ENCODE measurements at places on chromosomes 11 and 22.

GRCh38 chr11:800473-800872 lies 2.4 kb upstream of the SLC25A22 start:
- DNase-seq = no peak

DNA sequence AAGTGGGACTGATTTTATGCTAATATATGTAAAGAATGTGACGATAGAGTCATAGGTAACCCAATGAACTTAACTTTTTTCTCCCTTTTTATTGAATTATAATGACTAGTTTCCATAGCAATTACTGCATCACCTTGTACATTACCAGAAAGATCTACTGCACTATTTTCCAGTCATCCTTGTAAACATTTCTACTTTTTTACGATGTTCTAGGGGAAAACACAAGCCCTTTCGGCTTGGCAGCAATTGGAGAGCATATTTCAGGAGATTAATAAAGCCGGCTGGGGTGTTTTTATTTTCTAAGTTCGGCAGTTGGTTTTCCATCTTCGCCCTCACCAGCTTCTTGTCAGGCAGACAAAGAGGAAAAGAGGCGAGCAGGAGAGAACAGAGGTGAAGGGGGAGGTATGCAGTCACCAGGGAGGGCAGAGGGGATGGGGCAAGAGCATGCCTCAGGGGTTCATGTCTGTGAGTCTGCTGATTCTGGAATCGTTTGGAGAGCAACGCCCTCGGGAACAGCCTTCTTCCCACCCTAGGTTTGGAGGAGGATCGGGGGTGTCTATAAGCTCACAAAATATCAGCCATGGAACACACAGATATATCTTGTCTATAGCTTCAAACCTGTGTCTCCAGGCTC lies 476.4 kb downstream of the MIAT start:
- no peak for DNase-seq

DNA sequence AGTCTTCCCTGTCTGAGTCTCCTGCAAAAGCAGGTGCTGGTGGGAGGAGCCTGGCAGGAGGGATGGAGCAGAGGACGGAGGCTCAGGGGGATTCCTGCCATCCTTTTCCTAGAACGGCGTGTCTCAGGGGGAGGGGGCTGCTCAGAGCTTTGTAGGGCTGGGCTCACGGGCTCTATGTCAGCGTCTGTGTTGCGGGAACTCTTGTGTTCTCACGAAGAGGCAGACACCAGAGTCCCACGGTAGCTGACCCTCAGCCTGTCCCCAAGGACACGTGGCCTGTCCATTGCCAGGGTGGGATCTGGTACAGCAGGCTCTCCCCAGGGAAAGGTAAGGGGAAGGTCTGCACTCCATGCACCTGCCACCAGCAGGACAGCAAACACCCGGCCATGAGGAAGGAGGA lies 1505.2 kb downstream of the TBC1D22A start:
- DNase-seq = no peak

GRCh38 chr11:117020869-117021564 lies 77.2 kb downstream of the SIK3 start:
- DNase-seq = no peak

DNA sequence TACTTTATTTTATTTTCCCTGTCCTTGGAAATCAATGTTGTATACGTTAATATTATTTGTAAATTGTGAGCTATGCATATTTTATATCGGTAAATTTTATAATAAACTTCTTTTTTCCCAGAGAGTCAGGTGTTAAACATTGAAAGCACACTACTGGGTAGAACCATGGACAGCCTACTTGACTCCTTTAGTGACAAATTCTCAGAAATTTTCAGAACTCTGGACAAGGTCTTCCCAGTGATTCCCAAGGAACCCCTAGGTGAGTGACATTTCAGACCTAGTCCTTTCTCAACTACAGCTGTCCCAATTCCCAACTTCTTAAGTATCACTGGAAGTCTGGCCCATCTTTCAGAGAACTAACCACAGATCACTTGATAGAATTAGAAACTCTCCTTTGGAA lies 107.2 kb downstream of the RCN1 start:
- no peak for DNase-seq

DNA sequence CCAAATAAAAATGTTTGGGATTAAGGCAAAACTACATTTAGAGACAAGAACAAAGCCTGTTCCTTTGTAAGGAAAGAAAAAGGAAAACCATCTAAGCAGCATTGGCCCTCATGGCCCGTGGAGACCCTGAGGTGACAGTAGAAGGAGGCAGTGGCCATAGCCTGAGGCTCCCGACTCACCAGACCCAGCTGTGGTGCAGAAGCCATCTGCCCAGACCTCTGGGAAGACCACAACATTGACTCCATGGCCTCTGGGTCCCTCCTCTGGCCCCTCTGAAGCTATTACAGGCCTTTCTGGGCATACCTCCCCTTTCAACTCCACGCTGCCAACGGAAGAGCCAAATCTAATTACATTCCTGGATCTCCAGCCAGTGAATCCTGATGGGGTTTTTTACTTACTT lies 6.4 kb downstream of the PRAME start:
- no peak for DNase-seq

- no peak for DNase-seq
These were observed 587.7 kb downstream of the OPCML start for GRCh38 chr11:132944569-132944944.

- peak; percentile 98 for DNase-seq
These were observed at the start of gene TRIOBP for GRCh38 chr22:37696657-37697537. Gene TRIOBP, plus strand, starts transcription at chr22:37697048. Its CDS starts 4,318 bp downstream, at chr22:37701366.

DNA sequence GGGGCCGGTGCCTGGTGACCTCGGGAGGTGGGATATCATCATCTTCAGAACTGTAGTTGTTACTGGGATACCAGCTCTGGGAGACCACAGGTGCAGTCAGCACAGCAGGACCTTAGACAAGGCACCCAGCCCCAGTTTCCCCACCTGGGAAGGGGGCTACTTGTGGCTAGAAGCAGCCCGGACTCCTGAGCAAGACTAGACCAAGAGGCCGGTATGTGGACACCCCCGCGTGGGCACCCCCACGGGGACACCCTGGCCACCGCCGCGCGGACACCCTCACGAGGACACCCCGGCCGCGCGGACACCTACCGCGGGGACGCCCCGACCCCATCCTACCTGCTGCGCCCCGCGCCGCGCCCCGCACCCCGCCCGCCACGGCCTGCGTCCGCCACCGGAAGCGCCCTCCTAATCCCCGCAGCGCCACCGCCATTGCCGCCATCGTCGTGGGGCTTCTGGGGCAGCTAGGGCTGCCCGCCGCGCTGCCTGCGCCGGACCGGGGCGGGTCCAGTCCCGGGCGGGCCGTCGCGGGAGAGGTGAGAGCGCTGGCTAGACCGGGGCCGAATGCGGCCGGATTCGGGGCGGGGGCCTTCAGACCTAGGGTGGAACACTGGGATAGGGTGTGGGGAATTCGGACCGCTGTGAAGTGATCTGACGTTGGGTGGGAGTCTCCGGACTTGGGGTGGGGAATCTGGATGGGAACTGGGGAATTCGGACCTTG lies at the start of the genes COMT and TXNRD2:
Gene COMT, plus strand, starts transcription at position 408 of the 718 bp plus-strand sequence. CDS start 20,755 bp downstream, outside the sequence.
Gene TXNRD2, minus strand, starts transcription at position 454 of the 718 bp plus-strand sequence. Its CDS starts 15 bp downstream, at position 439.
- peak; percentile 78 for DNase-seq

DNA sequence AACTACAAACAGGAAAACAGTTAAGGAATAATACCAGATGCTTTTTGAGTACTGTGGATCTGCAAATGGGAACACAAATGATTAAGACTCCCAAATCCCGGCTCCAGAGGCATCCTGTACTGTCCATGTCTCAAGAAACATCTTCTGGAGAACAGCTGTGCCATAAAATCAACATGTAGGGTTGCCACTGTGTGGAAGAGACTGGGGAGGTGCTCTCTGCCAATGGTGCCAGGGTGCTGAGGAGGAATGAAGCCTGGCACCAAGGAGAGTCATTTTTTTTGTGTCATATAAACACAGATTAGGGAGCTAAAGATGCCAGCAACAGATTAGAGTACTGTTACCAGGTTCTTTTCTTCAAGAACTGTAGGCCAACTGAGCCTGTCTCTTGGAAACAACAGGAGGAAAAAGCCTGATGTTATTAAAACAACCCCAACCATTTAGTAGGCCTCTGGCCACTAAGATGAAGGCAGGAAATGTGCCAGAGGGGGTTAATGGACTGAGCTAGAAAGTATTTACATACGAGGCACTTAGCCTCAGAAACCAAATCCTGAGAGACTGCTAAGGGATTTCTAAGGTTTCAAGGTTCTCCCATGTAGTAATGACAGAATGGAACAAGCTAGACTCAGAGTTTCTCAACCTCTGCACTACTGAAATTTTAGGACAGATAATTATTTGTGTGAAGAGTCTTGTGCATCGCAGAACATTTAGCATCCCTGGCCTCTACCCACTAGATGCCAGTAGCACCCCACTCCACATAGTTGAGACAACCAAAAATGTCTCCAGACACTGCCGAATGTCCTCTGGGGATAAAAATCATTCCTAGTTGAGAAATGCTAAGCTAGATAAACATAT lies 54.6 kb upstream of the CHRM4 start:
- DNase-seq = peak; percentile 67

DNA sequence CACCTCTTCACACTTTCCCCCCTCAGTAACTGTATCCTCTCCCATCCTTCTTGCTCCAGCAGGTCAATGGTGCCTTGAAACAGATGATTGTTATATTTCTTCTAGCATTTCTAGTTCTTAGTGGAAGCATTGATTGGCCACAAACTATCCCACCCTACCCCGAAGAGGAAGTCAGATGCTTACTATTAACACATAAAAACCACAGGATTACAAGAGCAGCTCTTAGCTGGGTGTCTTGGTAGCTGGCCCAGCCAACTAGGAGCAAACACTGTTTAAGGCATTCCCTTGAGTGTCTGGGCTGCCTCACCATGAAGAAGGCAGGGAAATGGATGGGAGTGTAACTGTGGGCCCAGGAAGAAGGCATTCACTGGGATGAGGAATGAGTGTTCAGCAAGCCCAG lies 176.6 kb downstream of the GRIK4 start:
- no peak for DNase-seq

- no peak for DNase-seq
These were observed 6.5 kb downstream of the MRPL16 start for GRCh38 chr11:59804061-59804460.

- no peak for DNase-seq
These were observed 6.1 kb downstream of the DCUN1D5 start for GRCh38 chr11:103085758-103086365.

- no peak for DNase-seq
These were observed 2.2 kb downstream of the OR51E2 start for GRCh38 chr11:4695442-4695841.

DNA sequence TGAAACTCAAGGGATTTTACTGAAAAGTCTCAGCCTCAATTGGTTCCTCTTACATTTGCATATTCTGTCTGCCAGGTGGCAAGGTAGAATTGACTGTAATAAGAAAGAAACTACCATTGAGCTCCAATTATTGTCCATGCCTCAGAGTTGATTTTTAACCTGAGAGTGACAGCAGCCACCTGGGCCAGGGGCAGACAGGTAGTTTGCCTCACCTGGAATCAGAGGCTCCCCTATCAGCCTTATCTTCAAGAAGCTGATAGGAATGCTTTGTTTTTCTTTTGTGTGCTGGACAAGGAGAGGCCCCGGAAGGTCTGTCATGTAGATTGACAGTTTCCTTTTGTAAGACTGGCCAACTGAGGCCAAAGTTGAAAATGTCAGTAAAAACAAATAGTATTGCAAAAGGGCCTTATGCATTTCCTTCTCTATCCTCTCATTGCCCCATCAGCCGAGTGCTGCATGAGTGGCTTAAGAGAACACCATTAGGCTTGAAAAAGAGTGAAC lies 34.1 kb downstream of the CD44 start:
- DNase-seq = no peak

DNA sequence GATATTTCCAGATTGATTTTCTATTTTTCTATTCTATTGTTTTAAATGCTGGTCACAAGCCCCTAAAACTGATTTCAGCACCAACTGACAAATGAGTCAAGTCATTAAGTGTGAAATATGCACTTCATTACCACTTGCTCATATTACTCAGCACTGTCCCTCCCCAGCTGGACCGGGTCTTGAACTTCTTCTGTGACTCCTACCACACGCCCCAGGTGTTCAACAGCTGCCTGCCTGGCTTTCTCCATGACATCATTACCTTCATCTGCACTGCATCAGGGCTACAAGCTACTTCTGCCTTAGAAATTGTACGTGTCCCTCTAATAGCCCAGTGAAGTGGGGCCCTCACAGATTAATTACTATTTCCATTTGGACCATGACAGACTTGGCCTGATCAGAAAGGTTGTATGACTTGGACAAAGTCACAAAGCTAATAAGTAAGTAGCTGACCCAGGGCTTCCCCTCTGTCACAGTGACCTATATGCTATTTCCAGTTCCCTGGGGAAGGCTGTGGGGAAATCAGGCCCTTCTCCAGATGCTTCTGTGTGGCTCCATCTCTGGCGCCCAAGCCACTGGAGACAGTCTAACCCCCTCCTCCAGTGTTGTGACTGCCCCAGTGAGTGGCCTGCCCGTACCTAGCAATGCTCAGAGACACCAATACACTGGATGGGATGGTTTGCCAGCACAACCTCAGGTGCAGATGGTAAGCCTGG lies 18.1 kb downstream of the TBC1D10A start:
- DNase-seq = no peak

DNA sequence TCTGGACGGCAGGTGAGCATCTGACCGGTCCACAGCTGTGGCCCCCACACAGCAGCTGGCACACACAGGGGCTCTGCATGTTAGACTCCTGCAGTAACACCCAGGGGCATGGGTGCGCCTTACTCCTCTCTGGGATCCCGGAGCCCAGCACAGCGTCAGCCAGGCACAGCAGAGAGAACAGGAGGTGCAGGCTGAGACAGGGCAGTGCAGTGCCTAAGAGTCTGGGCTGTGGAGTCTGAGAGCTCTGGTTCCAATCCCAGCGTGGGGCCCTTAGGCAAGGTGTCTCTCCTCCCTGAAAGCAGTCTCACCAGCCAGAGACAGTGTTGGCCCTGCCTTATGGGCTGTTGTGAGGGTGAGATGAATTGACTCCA lies 2.3 kb downstream of the NUDT8 start:
- no peak for DNase-seq

DNA sequence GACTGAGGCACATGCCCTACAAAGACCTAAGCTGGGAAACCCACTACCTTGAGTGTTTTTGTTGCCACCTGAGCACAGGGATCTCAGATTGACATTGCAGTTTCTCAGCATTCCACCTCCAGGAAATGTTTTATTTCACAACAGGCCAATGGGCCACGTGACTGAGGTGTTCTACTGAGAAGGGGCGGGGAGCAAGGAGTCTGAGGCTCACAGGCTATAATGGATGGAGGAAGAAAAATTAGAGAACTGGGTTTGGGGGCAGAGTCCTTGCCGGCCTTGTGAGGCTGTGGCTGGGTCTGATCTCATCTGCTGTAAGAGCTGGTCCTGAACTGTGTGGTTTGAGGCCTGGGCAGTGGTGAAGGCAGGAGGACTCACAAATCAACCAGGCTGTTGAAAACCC lies 40.7 kb downstream of the ZNF202 start:
- DNase-seq = no peak

DNA sequence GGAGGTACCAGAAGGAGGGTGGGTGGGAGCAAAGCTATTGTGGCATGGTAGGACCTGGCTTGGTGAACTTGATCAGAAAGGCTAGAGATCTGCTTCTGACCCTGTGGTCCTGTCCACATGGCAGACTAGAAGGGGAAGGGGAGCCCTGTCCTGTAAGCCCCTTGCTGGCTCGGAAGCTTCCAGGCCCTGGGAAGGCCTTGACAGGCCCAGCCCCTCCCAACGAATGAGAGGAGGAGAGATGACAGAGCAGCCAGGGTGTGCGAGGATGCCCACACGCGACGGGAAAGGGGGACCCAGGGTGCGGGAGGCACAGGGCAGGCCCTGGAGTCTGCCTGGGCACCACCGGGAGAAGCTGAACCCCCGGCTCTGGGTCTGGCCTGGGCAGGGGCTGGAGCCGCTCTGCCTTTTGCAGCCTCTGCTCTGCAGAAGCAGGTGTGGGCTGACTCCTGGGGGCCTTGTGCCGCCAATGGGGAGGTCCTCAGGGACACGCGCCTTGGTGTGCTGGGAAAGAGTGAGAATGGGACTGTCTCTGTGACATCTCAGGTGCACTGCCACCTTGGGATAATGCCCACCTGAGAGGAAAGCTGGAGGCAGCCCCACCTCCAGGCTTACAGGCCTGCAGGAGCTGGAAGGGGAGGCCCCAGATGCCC lies 1447.5 kb downstream of the BRD1 start:
- no peak for DNase-seq
